HEK293T (cell line): ENCODE measurements at places on chromosomes 16 and 17.

GRCh38 chr17:11251561-11252107 is 10.6 kb downstream of the SHISA6 start:
- DNase-seq = no peak

DNA sequence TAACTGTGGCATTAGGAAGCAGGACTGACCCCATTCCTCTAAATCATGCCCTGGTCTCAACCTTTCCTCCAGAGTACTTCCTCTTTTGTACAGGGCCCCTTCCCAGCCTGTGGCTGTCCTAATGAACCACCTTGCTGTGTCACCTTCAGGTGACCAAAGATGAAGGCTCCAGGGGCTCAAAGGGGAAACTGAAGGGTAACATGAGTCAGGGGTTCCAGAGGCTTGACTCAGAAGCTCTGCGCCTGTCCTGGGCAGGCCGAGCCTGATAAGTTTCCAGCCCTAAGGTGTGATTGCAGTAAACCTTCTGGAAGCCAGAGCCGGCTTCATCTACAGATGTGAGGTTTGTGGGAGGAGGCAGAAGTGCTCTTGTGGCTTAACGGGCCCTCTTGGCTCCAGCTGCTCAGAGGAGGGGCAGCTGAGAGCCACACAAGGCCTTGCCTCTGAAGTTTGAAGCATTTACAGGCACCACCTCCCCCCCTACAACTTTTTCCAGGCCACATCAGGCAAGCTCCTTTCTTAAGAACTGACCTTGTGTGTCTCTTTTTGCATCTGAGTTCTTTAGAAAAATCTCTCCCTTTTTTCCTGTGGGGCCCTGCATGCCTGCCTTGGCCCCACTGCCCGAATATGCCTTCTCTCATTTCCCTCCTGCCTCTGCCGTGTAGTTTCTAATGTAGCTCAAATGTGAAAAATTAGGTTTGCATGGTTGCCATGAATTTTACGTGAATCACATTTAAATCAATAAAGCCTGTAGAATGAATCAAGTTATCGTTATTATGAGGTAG is 149.9 kb downstream of the CLEC16A start:
- DNase-seq = no peak

DNA sequence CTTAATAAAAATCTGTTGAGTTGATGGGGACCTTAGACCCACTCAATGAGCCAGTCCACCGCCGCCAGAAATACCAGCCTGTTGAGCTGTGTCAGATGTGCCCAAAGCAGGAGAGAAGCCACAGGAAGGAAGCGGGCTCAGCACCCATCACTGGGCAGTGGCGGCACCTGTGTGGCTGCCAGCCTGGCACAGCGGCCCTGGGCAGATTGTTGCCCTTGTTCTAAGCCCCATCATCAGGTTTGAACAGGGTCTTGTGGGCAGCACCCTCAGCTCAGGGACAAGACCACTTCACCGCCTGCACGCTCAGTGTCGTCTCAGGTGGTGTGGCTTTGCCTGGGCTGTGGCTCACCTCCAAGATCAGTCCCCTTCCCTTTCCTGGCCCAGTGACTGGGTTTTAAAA is 9.3 kb downstream of the ENDOV start:
- no peak for DNase-seq

GRCh38 chr17:36674278-36674650 is 72.9 kb downstream of the MRM1 start:
- no peak for DNase-seq

- DNase-seq = no peak
Measured at GRCh38 chr16:8127070-8127469, 463.2 kb downstream of the TMEM114 start.

GRCh38 chr16:67654403-67654911 is 5.6 kb downstream of the ACD start:
- DNase-seq = no peak

DNA sequence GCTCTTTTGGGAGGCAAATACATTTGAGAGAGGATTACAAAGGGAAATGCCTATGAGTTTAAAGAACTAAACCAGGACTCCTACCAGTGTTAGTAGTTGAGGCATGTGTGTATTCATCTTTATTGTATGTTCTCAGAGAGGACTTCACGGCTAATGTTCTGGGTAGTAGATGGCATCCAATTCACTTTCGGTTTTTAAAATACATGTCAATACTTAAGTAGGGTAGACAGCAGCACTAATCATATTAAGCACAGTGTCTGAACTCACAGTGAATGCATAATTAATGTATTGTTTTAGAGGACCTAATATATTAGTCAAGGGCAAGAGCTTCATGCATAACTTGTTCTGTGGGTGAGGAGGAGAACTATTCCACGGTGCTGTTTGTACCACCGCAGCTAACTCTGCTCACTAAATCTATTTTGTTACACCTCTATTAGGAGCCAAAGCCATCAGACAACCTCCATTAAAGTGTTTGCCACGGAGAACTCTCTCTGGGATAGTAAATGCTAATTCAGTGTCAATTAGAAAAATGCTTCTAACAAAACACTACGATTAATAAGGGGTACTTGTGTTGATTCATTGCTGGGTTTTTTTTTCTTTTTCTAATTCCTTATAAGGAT is 56.3 kb downstream of the COX10 start:
- no peak for DNase-seq

- DNase-seq = no peak
Measured at GRCh38 chr16:29684679-29685078, 5.7 kb downstream of the QPRT start.

- DNase-seq = no peak
Measured at GRCh38 chr16:86857807-86858206, 279.5 kb downstream of the FOXL1 start.

- DNase-seq = peak; percentile 2
Measured at GRCh38 chr16:67800338-67800926, 5.9 kb downstream of the RANBP10 start.

DNA sequence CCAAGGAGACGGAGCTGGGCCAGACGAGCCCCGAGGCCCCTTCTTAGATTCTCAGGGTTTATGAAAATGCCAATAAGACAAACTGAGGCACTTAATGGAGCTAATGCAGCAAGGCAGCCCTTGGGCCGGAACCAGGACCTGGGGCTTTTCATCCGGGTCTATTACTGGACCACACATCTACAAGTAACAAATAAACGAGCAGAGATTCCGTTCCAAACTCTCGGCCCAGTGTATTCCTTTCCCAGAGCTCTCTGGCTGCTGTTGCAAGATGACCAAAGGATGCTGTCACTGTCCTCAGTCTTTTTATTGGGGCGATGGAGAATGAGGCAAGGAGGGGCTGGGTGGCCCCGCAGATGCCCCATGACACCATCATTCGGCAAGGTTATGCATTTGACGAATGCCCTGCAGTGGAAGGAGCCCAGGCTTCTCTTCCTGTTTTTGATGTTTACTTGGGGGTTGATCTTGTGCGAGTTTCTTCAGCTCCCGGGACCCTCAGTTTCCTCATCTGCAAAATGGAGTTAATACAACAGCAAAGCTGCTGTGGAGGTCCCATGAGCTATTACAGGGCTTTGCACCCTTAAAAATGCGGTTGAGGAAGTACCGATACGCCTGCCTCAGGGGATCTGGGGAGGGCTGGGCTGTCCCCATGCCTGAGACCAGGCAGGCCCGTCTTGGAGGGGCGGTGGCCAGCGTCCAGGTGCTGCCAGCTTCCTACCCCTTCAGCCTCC is 1.1 kb upstream of the NTN1 start:
- DNase-seq = no peak

DNA sequence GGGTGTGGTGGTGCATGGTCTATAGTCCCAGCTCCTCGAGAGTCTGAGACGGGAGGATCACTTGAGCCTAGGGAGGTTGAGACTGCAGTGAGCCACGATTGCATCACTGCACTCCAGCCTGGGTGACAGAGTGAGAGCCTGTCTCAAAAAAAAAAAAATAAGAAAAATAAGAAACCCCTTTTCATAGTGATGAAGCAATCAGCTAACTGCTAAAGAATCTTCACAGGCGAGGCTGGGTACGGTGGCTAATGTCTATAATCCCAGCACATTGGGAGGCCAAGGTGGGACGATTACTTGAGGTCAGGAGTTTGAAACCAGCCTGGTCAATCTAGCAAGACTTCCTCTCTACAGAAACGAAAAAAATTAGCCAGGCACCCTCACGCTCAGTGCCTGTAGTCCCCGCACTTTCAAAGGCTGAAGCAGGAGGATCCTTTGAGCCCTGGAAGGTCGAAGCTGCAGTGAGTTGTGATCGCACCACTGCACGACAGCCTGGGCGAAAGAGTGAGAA is 760 bp downstream of the SLFN12L start:
- no peak for DNase-seq
